A549 treated with ZK216348 at 1 μM for 4 hours (cell line): ENCODE measurements at places on chromosomes 4 and X. TPM values are rescaled to one million over a fixed set of nuclear protein-coding genes. Genes with fewer than 3 reads are reported as not detected.

Gene SRD5A3
- total RNA-seq, result 8.6 to 10.6 TPM (median 10.3 TPM) in 5 replicates

Gene RAB40A
- not detected in 5 replicates for total RNA-seq

Gene TLR2
- 0.21 to 1.1 TPM (median 0.31 TPM) in 5 replicates for total RNA-seq

Gene NEIL3
- total RNA-seq, result 9.8 to 12.1 TPM (median 10.9 TPM) in 5 replicates

Gene FBXW7
- total RNA-seq, result 5.7 to 9.3 TPM (median 5.9 TPM) in 5 replicates

Gene MTHFD2L
- 8.1 to 13.7 TPM (median 8.5 TPM) in 5 replicates for total RNA-seq
